CD4-positive, alpha-beta T cell (primary cell): ENCODE measurements at places on chromosomes 11 and 22. TPM values are rescaled to one million over a fixed set of nuclear protein-coding genes. Genes with fewer than 3 reads are reported as not detected.
A peak's percentile ranks its signal among the peaks of the same experiment; 100 is the strongest.

GRCh38 chr22:32265882-32266767, 11.0 kb upstream of the SLC5A4 start:
- peaks cover 4% of the 10 kb centered on the region for H3K4me1 ChIP-seq
- H3K4me3 ChIP-seq, result no peak overlapping the region
- no peak overlapping the region for H3K27ac ChIP-seq
- peak; percentile 66 for DNase-seq
- no peaks in the 10 kb centered on the region for H3K27me3 ChIP-seq
- no peaks in the 10 kb centered on the region for H3K36me3 ChIP-seq

GRCh38 chr11:21323617-21324016, 654.2 kb downstream of the NELL1 start:
- no peaks in the 10 kb centered on the region for H3K36me3 ChIP-seq
- H3K4me1 ChIP-seq, result no peaks in the 10 kb centered on the region
- DNase-seq, result no peak
- no peaks in the 10 kb centered on the region for H3K27me3 ChIP-seq

DNA sequence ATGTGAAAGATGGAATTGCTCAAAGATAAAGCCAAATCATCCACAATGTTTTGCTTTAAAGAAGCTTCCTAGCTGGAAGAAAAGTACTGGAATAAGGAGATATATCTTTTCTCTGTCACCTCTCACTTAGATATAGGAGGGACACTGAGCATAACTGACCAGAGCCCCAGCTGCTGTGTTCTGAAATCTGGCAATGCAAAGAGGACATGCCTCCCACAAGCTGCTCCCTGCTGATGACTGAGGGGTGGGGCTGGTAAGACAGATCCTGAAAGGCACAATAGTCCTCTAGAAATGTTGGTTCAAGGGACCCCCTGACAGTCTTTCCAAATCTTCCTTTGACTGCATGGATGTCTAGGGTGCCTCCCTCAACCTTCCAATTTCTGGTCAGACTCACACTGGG, 67.0 kb downstream of the SC5D start:
- no peaks in the 10 kb centered on the region for H3K36me3 ChIP-seq
- no peak overlapping the region for H3K27ac ChIP-seq
- no peak overlapping the region for H3K4me3 ChIP-seq

- no peak for DNase-seq
- no peak overlapping the region for H3K27ac ChIP-seq
- no peak overlapping the region for H3K4me3 ChIP-seq
- no peaks in the 10 kb centered on the region for H3K27me3 ChIP-seq
- H3K36me3 ChIP-seq, result no peaks in the 10 kb centered on the region
- H3K4me1 ChIP-seq, result peaks cover 9% of the 10 kb centered on the region
Observed at GRCh38 chr22:50703726-50704509, 31.3 kb downstream of the SHANK3 start.

Gene APOL5
- not detected for total RNA-seq

Gene GATD1
- 14.7 TPM for total RNA-seq

DNA sequence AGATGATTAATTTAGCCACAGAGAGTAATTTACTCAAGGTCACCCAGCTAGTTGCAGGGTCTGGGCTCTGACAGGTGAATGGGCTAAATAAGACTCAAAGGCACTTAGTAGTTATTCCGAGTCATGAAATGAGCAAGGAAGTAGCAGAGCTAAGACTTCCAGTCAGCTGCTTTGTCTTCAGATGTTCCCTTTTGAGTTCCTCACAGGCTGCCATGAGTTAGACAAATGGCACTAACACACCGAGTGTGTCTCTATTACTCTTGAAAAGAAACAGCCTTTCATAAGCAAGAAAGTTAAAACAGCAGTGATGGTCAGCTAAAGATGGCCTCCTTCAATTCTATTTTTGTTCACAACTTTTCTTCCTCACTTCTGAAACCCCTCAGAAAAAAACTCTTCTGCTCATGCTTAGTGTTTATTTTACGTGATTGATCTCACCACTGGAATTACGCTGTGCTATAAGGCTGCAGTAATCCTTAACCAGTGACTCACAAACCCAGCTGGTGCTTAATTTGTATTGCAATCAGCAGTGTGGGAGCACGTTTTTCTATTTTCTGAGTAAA, 389.1 kb downstream of the AASDHPPT start:
- H3K27ac ChIP-seq, result no peak overlapping the region
- DNase-seq, result no peak
- H3K27me3 ChIP-seq, result no peaks in the 10 kb centered on the region
- H3K4me1 ChIP-seq, result no peaks in the 10 kb centered on the region
- no peaks in the 10 kb centered on the region for H3K36me3 ChIP-seq

Gene IGHMBP2
- total RNA-seq, result 17.5 TPM

Gene BRSK2
- total RNA-seq, result 0.55 TPM

DNA sequence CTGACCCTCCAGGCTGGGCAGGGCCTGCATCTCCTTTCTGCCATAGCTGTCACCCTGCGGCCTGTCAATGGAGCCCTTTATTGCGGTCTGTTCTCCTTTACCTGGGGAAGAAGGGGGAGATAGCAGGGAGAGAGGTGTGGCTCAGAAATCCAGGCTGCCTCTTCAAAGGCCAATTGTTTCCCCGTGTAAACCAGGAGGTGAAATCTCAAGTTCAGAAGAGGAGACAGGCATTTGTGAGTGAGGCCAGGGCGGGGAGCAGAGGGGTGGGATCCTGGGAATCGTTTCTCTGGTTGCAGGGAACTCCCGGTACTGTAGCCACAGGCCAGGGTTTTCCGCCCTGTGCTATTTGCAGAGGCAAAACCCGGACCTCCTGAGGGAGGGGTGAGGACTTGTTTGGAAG, 9.1 kb downstream of the DCPS start:
- H3K4me3 ChIP-seq, result no peak overlapping the region
- DNase-seq, result no peak
- no peaks in the 10 kb centered on the region for H3K27me3 ChIP-seq
- peaks cover 50% of the 10 kb centered on the region for H3K36me3 ChIP-seq

GRCh38 chr11:13434247-13435205, 28.5 kb downstream of the BTBD10 start:
- no peak for DNase-seq
- no peak overlapping the region for H3K4me3 ChIP-seq
- no peak overlapping the region for H3K27ac ChIP-seq

DNA sequence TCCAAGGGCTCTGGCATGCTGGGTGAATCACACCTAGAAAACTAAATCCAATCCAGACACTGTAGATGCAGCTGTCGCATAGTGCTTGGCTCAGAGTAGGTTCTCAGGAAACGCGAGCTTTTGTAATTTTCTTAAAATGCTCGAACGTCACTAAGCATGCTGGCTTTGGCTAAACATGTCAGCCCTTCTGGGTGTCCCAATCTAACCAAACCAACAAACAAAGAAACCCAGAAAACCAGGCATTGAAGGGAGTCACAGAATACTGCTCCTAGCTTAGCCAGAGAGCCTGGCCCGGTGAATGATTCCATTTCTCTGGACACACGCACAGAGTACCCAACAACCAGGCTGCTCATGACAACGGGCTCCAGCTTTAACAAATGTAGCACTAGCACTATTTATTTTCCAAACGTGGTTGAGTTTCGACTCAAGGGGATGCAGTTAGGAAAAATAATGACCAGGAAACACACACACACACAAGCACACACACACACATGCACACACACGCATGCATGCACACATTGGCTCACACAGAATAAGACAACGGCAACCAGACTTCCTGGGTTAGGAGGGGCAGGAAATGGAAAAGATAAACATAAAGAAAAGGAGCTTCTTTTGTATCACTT, 492.6 kb downstream of the MIAT start:
- no peak overlapping the region for H3K27ac ChIP-seq
- DNase-seq, result no peak
- peaks cover 11% of the 10 kb centered on the region for H3K27me3 ChIP-seq
- H3K36me3 ChIP-seq, result no peaks in the 10 kb centered on the region
- no peaks in the 10 kb centered on the region for H3K4me1 ChIP-seq
- H3K4me3 ChIP-seq, result no peak overlapping the region
